ENCODE measurements at places on chromosomes 13 and 19. TPM values are rescaled to one million over a fixed set of nuclear protein-coding genes. Genes with fewer than 3 reads are reported as not detected.
A peak's percentile ranks its signal among the peaks of the same experiment; 100 is the strongest.

Gene SHISA7
- polyA plus RNA-seq: not detected

GRCh38 chr19:47226426-47227351 lies 4.3 kb downstream of the BBC3 start:
- H3K4me3 ChIP-seq: peak overlapping the region; percentile 54
- peaks cover 3% of the 10 kb centered on the region for H3K36me3 ChIP-seq
- H3K27me3 ChIP-seq: no peaks in the 10 kb centered on the region
- peak; percentile 20 for DNase-seq
- peaks cover 34% of the 10 kb centered on the region for H3K4me1 ChIP-seq
- H3K27ac ChIP-seq: peak overlapping the region; percentile 81

Gene GPR180
- 1.5 TPM for polyA plus RNA-seq

DNA sequence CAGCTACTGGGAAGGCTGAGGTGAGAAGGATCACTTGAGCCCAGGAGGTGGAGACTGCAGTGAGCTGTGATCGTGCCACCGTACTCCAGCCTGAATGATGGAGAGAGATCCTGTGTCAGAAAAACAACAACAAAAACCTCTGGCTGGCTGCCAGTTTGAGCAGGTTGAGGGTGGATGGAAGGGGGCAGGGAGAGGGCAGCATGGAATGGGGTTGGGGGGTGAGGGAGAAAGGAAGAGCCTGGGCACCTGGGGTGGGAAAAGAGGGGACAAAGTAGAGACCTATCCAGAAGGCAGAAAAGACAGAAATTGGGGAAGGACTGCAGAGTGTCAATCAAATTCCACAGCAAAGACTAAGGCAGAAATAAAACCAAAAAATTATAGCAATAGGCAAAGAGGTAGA lies 4.7 kb downstream of the SLC1A5 start:
- H3K4me1 ChIP-seq: peaks cover 18% of the 10 kb centered on the region
- no peaks in the 10 kb centered on the region for H3K27me3 ChIP-seq
- no peak for DNase-seq
- peaks cover 8% of the 10 kb centered on the region for H3K36me3 ChIP-seq

GRCh38 chr19:49247676-49248075 lies 77.3 kb downstream of the SLC6A16 start:
- no peaks in the 10 kb centered on the region for H3K4me1 ChIP-seq
- no peak for DNase-seq
- no peak overlapping the region for H3K27ac ChIP-seq

- DNase-seq: no peak
- H3K4me1 ChIP-seq: peaks cover 11% of the 10 kb centered on the region
Measured at GRCh38 chr19:24029941-24030636, 56.9 kb upstream of the ZNF254 start.

Gene ERICH4
- not detected for polyA plus RNA-seq

DNA sequence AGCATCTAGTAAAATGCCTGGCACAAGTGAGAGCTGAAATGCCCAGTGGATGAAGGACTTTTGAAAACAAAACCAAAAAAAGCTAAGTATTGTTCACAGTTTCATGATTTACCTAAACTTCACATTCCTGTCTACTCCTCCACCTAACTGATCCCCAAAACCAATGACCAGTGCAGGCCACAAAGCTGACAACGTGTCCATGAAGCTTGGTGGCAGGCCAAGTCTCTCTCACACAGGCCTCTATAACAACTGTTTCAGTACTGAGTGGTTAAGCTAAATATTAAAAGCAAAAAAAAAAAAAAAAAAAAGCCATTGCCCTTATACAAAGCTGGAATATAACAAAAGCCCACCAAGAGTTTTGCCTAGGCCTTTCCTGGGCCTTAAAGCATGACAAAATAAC lies 36.4 kb downstream of the STK24 start:
- no peaks in the 10 kb centered on the region for H3K27me3 ChIP-seq
- H3K27ac ChIP-seq: no peak overlapping the region
- H3K36me3 ChIP-seq: no peaks in the 10 kb centered on the region

Gene CACNG8
- not detected for polyA plus RNA-seq

DNA sequence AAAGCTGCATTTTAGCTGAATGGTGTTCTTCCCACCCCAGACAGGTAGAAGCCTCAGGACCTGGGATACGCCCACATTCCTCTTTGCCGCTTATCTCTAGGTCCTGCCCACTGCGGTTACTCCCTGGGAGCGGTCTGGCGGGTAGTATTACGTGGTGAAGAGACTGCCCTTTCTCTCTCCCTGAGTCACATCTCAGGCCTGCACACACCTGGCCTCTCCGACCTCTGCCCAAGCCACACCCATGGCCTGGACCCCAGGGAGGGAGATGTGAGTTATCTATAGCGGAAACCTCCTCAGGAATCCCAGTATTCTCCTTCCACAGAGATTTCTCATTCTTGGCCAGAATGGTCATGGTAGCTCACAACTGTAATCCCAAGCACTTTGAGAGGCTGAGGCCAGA lies 17.3 kb downstream of the RHPN2 start:
- H3K27me3 ChIP-seq: no peaks in the 10 kb centered on the region
- no peak overlapping the region for H3K4me3 ChIP-seq
- H3K4me1 ChIP-seq: no peaks in the 10 kb centered on the region
- no peak for DNase-seq
- H3K36me3 ChIP-seq: no peaks in the 10 kb centered on the region

DNA sequence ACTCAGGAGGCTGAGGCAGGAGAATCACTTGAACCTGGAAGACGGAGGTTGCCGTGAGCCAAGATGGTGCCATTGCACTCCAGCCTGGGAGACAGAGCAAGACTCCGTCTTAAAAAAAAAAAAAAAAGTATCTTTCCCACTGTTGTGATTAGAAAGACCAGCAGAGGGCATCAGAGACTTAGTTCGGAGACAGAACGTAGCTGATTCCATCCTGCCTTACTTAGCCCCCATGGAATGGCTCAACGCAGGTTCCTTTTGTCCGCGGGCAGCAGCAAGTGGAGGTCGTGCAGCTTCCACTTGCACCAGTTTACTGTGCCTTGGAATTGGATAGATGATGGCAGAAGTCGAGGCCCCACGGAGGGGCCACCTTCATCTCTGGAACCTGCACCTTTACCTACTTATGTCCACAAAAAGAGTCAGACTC lies 8.1 kb downstream of the TIMM29 start:
- no peak overlapping the region for H3K4me3 ChIP-seq
- H3K27me3 ChIP-seq: no peaks in the 10 kb centered on the region
- no peak overlapping the region for H3K27ac ChIP-seq
- no peaks in the 10 kb centered on the region for H3K4me1 ChIP-seq
- no peaks in the 10 kb centered on the region for H3K36me3 ChIP-seq

GRCh38 chr19:9839415-9839814 lies 4.3 kb downstream of the PIN1 start:
- no peak overlapping the region for H3K4me3 ChIP-seq
- H3K4me1 ChIP-seq: peaks cover 11% of the 10 kb centered on the region
- no peaks in the 10 kb centered on the region for H3K27me3 ChIP-seq
- peaks cover 11% of the 10 kb centered on the region for H3K36me3 ChIP-seq

DNA sequence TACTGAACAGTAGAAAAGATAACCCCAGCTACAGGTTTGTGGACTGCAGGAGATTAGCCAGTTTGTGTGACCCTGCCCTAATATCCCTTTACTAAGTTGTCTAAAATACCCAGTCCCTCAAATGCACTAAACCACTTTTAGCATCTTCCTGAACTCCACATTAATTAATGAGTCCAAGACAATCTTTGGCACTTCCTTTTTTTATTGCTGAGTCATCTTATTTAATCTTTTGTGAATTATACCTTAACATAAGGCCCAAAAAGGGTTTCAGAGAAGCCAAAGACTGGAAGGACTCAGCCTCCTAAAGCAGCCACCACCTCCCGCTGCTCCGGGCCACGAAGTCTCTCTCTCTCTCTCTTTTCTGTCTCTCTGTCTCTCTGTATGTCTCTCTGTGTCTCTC lies 48.8 kb upstream of the PDCD5 start:
- H3K4me1 ChIP-seq: no peaks in the 10 kb centered on the region
- H3K4me3 ChIP-seq: no peak overlapping the region
- no peak for DNase-seq
- H3K27me3 ChIP-seq: no peaks in the 10 kb centered on the region
- H3K27ac ChIP-seq: no peak overlapping the region

- H3K4me3 ChIP-seq: no peak overlapping the region
- no peaks in the 10 kb centered on the region for H3K4me1 ChIP-seq
- H3K27ac ChIP-seq: no peak overlapping the region
- no peaks in the 10 kb centered on the region for H3K27me3 ChIP-seq
- no peak for DNase-seq
- H3K36me3 ChIP-seq: no peaks in the 10 kb centered on the region
Measured at GRCh38 chr19:16772841-16773240, 53.2 kb downstream of the NWD1 start.

Data from naive thymus-derived CD4-positive, alpha-beta T cell (primary cell).